ENCODE measurements at places on chromosomes 12 and 14.
A peak's percentile ranks its signal among the peaks of the same experiment; 100 is the strongest.

DNA sequence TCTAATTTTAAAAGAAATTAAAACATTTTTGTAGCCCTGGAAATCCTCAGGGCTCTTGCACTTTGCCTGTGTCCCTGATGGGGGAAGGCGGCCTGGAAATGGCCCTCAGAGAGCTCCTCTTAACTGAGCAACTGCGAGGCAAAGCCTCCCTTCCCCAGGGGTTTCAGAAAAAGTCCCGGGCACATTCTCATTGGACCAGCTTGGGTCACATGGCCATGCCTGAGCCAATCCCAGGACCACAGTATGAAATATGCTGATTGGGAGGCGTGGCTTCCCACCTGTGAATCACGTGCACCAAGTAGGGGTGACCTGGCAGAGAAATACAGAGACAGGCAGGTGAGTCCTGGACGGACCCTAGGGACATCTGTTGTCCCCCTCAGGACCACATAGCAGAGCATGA is 90.4 kb upstream of the SFSWAP start:
- DNase-seq = no peak

DNA sequence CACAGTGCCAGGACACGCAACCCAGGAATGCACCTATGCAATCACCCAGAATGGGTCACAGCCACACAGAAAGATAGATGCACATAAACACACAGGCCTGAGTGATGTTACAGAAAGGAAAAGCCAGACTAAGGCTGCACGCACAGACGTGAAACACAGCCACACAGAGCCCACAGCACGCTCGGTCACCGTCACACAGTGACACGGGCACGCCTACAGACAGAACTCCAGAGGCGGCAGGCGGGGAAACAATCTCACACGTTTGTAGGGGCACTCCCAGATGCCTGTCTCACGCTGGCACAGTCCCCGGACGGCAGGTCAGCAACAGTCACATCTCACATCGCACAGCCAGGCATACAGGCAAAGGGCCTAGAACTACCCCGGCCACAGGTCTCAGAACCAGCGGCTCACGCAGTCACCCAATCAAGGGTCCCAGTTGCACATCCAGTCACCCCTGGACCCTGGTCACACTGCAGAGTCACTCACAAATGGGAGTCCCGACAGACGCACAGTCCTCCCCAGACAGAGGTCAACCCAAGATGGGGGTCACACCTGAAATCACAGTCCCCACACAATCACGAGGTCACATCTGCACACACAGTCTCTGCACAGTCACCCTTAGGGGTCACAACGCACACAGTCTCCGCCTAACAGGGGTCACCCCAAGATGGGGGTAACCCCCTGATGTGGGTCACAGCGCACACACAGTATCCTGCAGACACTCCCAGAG is 790 bp downstream of the SSH1 start:
- peak; percentile 82 for DNase-seq

DNA sequence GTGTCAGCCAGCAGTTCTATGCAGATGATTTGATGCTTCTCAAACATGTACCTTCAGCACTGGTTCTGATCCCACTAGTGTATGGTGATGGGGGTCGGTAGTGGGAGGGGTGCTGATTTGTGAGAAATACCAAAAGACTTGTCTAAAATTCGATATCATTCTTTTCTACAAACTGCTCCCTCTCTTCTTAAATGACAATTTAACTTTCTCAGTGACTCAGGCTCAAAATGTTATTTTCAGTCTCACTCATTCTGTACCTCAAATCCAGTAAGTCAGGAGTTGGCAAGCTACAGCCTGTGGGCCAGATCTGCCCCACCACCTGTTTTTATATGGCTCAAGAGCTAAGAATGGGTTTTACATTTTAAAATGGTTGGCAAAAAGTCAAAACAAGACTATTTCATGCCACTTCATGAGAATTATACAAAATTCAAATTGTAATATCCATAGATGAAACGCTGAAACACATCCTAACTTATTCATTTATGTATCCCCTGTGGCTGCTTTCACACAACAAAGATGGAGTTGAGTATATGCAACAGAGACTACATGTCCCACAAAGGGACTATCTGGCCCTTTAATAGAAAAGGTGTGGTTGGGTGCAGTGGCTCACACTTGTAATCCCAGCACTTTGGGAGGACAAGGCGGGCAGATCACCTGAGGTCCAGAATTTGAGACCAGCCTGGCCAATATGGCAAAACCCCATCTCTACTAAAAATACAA is 6.6 kb upstream of the NOP2 start:
- peak; percentile 70 for DNase-seq

DNA sequence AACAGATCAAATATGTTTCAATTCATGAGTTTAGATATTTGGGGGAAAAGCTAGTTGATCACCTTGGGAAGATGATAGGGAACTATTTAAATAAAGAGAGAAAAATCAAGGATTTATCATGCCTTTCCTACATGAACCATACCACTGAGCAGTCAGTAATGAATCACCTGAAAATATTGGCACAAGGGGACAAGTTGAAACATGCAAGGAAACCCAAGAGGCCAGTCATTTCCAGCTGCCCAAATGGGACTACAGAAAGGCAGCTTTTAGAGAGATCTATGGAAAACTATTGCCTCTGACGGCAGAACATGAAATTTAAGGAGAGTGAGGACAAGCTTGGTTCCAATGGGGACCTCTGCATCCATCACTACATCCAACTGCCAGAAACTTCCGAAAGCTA is 14.1 kb upstream of the ETV6 start:
- DNase-seq = no peak

GRCh38 chr12:120960657-120961056 is 17.7 kb upstream of the HNF1A start:
- DNase-seq = peak; percentile 39

GRCh38 chr12:30976206-30976605 is 49.7 kb downstream of the TSPAN11 start:
- no peak for DNase-seq

- DNase-seq = no peak
Observed at GRCh38 chr12:8564656-8565055, 24.0 kb upstream of the CLEC4E start.

Measured in activated CD4-positive, alpha-beta memory T cell treated with anti-CD3 and anti-CD28 coated beads for 36 hours (primary cell).